IPS DF 19.7 (cell line): ENCODE measurements at places on chromosomes 12 and 14.

GRCh38 chr14:22530127-22530526, 58.9 kb downstream of the DAD1 start:
- DNase-seq: no peak

DNA sequence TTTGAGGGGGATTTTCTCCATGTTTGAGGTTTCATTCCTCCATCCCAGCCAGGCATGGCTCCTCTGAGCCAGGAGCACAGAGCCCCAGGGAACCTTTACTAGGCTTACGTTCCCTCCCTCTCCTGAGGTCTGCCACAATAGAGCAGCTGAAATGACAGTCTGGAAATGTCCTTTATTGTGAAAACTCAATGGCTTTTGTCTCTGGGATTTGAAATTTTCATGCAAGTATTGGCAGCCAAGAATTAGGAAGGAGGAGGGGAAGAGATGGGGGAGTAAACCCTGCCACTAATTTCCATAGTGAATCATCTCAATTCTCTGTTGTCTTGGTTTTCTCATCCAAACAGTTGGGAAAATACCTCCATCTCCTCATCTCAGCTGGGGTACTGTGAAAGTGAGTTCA, 2.6 kb upstream of the PLEKHG3 start:
- DNase-seq: no peak

DNA sequence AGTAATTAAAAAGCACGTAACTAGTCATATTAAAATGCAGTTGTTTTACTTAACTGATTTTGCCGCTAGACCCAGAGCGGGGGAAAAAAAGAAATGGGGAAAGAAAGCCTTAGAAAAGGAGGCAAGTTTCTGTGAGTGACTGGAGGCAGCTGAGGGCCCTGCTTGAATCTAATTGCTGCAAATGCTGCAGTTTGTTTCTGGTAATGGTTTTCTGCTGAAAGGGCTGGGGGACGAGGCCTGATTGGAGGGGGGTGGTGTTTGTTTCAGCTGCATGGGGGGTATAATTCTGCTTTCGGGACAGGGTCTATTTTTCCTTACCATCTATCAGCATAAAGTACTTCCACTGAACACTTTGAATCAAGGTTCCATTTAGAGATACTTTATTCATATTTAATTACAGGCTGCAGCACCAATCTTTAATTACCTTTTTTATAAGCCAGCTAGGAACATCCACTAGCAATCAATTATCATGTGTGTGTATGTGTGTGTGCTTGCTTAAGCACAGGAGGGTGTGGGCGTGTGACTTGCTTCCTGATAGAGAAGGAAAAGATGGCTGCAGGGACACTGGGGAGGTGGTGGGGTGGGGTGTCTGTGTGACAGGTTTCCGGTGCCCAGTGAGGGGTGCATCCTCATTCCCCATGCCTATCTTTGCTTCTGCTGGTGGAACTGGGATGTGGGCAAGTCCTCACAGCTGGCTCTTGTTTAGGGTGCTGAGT, 83.4 kb downstream of the ADCK1 start:
- DNase-seq: no peak

GRCh38 chr14:56153267-56153666, 35.1 kb downstream of the PELI2 start:
- no peak for DNase-seq

GRCh38 chr12:23947395-23947794, 2.1 kb downstream of the SOX5 start:
- no peak for DNase-seq

DNA sequence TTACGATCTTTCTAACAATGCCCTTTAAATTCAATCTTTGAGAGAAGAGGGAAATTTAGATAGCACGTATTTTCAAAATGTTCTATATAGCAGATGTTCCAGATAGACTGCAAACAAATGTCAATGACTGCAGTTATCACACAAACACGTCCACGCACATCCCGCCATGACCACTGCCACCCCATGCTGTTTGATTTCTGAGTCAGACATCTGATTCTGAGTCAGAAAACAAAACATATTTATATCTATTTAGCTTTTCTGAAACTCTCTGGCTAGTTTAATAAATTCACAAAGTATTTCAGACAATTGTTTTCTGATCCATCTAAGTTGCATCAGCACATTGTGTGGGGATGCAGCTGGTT, 105.9 kb upstream of the BCAT1 start:
- DNase-seq: no peak

DNA sequence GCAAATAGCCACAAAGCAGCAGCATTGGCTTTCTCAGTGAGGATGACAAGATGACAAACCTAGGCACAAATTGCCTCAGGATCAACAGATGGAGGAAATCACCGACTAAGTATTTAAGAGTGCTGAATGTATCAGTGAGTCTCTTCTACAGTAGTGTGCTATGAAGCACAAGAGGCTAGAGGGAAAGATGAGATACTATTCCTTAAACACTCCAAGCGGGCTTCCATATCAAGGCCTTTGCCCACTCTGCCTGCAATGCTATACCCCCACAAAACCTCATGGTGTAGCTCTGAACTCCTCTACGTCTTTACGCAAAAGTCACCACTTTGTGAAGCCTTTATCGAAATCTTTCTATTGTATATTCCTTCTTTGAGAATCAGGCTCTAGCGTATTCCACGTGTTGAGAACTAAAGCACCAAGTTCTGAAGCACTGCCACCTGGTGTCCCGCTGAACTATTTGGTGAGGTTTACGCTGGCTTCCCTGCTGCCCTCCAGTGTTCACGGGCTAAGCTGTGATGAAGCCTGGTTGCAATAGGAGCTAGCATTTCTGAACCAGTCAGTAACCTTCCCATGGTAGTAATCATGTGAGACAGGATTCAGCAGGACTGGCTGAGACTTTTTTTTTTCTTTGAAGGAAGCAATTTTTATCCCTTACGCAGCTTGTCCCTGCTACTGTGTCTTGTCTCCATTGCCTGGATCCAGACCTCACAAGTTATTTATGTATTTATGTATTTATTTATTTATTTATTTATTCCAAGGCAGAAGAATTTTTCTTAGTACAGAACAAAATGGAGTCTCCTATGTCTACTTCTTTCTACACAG, 426.5 kb upstream of the OR4E1 start:
- DNase-seq: peak; percentile 67

- no peak for DNase-seq
Measured at GRCh38 chr12:53500142-53500775, 824 bp upstream of the TARBP2 start.

- no peak for DNase-seq
Measured at GRCh38 chr12:14532152-14532551, 35.5 kb downstream of the PLBD1 start.

DNA sequence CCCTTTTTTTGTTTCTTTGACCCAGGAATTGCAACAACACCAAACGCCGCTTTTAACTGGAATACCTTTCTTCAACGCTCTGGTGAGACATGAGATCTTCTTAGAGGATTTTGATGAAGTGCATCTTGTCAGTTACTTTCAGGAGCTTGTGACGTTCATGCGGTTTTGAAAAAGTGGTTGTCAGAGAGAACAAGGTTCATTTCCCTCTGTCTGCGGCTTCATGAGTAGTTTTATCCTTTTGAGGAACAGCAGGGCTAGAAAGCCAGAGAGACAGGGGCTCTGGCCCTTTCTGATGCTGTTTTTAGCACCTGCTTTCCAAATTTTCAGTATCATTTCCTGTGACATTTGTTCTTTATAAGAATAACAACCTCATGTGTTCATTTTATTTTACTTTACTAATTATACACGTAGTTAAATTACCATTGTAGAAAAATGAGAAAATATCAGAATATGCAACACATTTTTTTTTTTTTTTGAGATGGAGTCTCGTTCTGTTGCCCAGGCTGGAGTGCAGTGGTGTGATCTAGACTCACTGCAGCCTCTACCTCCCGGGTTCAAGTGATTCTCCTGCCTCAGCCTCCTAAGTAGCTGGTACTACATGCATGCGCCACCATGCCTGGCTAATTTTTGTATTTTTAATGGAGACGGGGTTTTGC, 61.8 kb downstream of the GLT1D1 start:
- no peak for DNase-seq

DNA sequence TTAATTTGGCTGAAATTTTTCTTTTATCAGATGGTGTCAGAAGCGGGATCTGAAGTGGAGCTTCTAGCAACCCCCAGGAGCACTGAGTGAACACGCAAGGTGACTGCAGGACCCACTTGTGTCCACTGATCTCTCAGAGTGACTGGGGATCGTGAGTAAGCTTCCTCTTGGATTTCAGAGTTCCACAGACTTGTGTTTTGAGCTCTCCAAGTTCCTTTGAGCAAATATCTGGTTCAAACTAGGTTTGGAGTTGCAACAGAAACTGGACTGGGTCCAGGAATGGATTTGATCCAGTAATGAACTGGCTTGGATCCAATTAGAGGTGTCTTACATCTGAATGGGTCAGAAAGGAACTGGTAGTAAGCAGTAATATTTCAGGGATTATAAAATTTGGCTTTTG, 24.7 kb upstream of the B4GALNT1 start:
- no peak for DNase-seq

DNA sequence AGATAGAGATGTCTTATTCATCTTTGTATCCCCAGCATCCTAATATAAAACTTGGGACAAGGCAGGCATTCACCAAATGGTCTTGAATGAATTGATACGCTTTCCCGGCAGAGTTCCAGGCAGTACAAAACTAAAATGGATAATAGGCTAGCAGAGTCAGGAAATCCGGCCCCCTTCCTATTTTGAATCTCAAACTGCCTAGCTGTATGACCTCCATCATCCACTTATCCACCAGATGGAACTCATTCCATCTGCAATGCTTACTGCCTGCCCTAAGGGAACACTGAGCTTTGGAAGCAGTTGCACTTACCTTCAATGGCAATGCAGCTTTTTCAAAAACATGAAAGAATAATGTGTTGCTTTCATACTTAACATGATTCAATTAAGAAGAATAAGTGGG, 43.4 kb downstream of the BDKRB1 start:
- DNase-seq: no peak

GRCh38 chr14:68394764-68395143, 398.1 kb downstream of the ZFP36L1 start:
- DNase-seq: no peak

DNA sequence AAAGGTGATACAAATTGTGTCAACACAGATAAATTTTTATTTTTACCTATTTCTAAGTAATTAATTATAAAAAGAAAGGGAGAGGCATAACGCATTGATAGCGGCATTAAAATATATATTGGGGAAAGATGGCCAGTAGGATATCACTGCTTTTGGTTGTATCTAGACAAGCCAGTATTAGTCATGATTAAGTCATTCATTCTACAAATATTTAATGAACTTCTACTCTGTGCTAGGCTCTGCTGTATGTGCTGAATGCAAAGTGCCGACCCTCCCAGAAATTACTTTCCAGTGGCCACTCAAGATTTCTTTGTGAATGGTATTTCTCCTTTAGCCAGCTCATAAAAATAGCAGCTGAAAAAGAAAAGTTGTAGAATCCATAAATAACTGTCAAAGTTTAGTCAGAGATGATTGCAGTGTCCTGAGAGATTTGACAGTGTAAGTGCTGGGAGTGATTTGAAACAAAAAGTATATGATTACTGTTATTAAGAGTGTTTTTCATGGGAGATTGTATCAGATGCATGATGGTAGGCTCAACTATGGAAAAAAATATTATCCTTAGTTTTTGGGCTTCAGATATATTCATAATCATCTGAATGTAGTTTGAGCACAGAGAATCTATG, 133.2 kb downstream of the MGAT4C start:
- DNase-seq: no peak

DNA sequence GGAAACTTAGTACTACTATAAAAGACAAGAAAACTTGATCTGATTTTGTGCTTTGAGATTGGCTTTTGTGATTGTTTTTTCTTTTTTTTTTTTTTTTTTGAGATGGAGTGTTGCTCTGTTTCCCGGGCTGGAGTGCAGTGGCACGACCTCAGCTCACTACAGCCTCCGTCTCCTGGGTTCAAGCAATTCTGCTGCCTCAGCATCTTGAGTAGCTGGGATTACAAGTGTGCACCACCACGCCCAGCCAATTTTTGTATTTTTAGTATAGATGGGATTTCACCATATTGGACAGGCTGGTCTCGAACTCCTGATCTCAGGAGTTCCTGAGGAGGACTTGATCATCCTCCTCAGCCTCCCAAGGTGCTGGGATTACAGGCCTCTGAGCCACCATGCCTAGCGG, 26.4 kb downstream of the AEBP2 start:
- no peak for DNase-seq

GRCh38 chr12:79676579-79676978, 14.2 kb downstream of the PAWR start:
- DNase-seq: no peak

- no peak for DNase-seq
Measured at GRCh38 chr12:65307169-65307501, 28.7 kb downstream of the MSRB3 start.

GRCh38 chr14:105844810-105845724, 318.7 kb downstream of the TMEM121 start:
- DNase-seq: no peak

- no peak for DNase-seq
Measured at GRCh38 chr12:54012631-54013409, 4.0 kb downstream of the HOXC8 start.

GRCh38 chr14:67949771-67950170, 130.2 kb downstream of the RAD51B start:
- DNase-seq: no peak

- DNase-seq: no peak
Measured at GRCh38 chr14:82447586-82447985, 913.9 kb upstream of the SEL1L start.

GRCh38 chr14:89565607-89566006, 148.6 kb upstream of the FOXN3 start:
- no peak for DNase-seq

GRCh38 chr12:103379670-103380069, 116.1 kb downstream of the C12orf42 start:
- DNase-seq: no peak

DNA sequence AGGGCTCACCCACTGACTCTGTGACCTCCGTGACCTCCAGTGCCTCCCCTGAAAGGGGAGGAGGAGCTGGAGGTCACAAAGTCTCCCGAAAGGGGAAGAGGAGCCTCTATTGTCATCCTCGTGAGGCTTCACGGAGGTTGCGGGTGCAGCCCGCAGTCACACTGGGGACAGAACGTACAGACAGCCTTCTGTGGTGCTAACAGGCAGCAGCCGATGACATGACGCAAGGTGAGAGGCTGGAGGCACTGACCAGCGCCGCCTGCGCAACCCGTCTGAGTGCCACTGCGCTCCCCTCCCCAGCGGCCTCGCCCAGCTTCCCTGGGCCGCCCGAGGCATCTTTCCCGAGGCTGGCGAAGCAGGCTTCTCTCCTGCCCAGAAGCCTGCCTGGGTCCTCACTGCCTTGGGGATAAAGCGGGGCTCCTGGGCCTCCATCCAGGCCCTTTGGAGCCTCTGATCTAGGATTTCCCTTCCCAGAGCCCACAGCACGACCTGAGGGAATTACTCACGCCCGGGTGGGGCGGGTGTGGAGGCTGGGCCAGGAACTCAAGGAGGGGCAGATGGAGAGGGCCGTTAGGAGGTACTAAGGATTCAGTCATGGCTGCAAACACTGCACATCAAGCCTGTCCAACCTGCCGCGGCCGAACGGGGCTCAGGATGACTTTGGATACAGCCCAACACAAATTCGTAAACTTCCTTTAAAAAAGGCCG, 12.3 kb upstream of the LBHD2 start:
- no peak for DNase-seq
